ENCODE measurements at places on chromosomes 5 and 9.
A peak's percentile ranks its signal among the peaks of the same experiment; 100 is the strongest.

GRCh38 chr9:2241461-2241835, 226.3 kb downstream of the SMARCA2 start:
- peak; percentile 66 for DNase-seq

DNA sequence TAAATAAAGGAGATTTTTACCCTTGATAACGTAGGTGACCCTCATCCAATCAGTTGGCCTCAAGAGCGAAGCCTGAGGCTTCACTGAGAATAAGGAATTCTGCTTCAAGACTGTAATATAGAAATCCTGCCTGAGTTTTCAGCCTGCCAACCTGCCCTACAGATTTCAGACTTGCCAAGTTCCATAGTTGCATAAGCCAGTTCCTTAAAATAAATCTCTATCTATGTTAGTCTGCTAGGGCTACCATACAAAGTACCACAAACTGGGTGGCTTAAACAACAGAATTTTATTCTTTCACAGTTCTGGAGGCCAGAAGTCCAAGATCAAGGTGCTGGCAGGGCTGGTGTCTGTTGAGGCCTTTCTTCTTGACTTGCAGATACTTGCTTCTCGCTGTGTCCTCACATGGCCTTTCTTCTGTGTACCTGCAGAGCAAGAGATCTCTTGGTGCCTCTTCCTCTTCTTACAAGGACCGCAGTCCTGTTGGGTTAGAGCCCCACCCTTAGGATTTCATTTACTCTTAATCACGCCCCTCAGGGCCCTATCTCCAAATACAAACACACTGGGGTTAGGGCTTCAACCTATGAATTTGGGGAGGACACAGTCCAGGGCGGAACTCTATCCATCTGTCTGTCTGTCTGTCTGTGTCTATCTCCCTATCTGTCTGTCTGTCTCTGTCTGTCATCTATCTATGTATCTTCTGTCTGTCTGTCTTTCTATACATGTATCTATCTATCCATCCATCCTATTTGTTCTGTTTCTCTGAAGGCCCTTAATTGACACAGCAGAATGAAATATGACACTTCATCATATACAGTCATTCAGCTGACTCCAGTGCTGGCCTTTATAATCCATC, 17.0 kb upstream of the CMBL start:
- no peak for DNase-seq

DNA sequence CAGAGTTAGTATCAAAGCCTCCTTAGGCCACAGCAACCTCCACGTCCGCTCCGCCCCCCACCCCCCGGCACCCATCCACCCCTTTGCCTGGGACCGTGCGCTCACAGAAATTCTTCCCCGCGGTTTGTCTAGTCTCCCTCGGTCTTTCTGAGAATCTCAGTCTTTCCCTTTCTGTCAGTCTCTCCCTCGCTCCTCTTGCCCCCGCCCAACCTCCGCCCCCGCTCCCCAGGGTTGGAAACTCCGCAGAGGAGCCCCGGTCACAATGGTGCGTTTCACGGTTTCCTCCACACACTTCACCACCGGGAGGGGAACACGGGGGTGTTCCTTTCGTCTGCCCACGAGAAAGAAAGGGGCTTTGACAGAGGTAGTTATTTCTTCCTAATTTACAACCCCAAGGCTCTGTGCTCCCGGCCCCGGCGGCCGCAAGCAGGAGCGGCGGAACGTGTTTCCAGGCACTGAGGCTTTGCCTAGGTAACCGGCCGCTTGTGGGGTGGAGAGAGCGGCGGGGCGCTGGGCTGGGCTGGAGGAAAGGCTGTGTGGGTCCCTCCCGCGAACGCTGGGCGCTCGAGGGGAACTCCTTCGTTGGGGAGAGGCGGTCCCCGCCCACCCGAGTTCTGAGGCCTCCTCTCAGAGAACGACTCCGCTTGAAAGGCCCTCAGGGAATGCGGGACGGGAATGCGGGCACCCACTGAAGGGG, 2.1 kb downstream of the NR4A3 start:
- peak; percentile 60 for DNase-seq

- DNase-seq = no peak
Measured at GRCh38 chr5:179568721-179569120, 18.4 kb downstream of the RUFY1 start.

- DNase-seq = no peak
Measured at GRCh38 chr9:129100383-129101169, 10.0 kb downstream of the CRAT start.

DNA sequence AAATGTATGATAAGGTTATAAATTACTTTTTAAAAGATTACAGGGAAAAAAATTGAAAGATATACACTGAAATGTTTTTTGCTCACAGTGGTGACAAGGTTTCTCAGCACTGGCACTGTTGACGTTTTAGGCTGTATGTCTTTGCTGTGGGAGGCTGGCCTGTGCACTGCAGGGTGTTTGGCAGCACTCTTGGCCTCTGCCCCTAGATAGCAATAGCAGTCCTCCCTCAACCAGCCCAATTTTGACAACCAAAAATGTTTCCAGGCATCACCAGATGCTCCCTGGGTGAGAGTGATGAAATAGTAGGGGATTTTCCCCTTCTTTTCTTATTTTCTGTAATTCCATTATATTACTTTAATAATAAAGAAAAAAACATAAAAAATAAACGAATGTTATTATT, 3.3 kb downstream of the CD274 start:
- no peak for DNase-seq

- no peak for DNase-seq
Measured at GRCh38 chr9:93187574-93187973, 3.6 kb downstream of the WNK2 start.

- DNase-seq = peak; percentile 29
Measured at GRCh38 chr5:33261305-33261704, 179.5 kb upstream of the TARS1 start.

DNA sequence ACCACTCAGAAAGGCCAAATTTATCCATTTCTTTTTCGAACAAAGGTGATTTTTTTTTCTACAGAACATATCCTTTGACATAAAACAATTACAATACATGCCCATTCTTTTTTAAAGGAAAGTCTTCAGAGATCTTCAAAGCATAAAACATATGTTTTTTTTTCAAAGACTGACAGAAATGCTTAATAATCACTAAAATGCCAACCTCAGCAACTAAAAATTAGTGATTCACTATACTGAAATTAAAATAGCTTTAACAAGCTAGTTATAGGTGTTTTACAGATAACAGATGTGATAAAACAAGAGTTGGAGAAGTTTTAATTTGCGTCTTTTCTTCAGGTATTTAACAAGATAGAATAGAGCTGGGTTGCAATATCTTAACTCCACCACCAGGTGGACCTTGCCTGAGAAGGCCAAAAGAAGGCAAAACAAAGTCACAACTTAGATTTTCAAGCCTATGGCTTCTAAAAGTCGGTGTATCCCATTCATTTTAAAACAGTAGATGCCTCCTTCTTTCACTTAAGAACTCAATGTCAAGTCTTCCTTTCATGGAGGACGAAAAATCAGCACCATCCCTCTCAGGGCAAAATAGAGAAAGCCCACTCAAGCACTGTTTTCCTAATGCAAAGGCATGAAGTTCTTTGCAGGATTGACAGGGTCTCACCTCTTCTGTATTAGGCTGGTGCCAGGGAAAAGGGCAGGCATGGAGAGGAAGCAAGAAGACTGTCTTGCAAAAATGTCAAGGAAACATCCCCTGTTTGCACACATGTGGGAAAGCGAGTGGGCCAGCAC, 31.1 kb upstream of the CPLX2 start:
- peak; percentile 29 for DNase-seq

Measured in GM03348 (cell line).